ENCODE measurements at places on chromosomes 1 and 21.

DNA sequence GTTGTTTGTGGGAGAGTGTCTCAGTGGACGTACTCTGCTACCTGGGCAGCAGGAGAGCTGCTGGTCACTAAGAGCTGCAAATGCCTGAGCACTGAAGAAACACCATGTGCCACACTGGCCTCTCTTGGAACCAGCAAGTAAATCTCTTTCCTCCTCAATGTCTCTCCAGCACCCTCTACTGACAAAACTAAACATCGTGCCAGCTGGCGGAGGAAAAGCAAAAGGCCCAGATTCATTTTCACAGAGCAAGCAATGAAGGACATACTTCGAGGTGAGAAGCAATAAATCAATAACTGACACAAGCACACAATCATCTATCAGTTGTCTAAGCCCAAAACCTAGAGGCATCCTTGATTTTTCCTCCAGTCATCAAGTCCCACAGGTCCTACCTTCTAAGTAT, 78.1 kb downstream of the RERE start:
- DNase-seq, result no peak

DNA sequence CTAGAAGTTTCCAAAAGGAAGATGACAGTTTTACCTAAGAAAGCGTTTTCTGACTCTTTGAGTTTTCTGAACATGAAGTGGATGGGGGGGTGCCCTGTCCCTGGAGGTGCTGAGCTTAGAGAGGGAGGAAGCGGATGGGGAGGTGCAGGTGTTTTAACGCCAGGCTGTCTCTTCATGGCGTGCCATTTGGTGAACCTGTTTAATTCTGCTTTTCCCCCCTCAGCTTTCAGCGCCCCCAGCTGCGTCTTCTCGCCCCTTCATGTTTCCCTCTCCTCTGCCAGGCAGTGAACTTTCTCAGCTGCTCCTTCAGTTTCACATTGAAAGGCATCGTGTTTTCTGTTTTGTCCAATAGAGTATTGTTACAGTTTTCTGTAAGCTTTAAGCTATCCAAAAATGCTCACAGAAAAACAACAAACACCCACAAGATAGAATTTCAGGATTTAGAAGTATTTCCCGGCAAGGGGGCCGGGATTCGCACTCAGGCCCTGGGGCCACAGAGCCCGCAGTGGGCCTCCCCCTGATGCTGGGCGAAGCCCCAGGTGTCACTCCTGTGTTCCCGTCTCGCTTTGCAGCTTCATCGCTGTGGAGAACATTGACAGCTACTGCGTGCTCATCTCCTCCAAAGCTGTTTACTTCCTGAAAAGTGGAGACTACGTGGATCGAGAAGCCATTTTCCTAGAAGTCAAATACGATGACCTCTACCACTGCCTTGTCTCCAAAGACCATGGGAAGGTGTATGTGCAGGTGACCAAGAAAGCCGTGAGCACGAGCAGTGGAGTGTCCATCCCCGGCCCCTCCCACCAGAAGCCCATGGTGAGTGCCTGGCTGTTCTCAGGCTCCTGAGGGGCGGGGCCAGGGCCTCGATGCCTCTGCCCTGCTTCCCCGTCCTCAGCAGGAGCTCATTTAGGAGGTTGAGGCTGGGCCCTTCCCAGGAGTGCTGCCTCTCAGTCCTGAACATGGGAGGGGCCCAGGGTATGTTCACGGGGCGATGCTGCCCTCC, 111.4 kb downstream of the DHRS3 start:
- DNase-seq, result no peak

- no peak for DNase-seq
Observed at GRCh38 chr1:153356392-153357075, 1.1 kb upstream of the S100A9 start.

DNA sequence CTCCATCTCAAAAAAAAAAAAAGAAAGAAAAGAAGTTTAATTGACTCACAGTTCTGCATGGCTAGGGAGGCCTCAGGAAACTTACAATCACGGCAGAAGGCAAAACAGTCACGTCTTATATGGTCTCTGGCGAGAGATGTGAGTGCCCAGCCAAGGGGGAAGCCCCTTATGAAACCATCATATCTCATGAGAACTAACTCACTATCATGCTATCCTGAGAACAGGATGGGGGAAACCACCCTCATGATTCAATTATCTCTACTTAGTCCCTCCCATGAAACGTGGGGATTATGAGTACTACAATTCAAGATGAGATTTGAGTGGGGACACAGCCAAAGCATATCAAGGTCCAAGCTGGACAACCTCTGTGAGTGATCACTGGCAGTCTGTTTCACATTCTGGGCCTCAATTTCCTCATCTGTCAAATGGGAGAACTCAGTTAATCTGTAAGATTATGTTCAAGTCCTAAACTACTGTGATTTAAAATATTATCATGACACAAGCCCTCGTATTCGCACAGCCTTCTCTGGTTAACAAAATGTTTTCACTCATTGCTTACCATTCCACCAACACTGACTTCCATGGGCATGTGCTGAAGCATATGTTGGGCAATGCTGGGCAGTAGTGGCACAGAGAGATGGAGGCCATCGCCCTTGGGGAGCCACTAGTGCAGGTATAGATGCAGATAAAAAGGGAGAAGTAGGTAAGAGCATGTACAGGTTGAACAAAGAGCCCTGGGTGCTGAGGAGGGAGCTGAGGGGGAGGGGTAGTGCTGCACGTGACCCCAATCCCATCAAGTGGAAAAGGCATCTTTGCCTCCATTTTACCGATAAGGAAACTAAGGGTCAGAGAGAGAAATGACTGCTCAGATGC, 46.2 kb upstream of the SLC2A1 start:
- DNase-seq, result peak; percentile 21

DNA sequence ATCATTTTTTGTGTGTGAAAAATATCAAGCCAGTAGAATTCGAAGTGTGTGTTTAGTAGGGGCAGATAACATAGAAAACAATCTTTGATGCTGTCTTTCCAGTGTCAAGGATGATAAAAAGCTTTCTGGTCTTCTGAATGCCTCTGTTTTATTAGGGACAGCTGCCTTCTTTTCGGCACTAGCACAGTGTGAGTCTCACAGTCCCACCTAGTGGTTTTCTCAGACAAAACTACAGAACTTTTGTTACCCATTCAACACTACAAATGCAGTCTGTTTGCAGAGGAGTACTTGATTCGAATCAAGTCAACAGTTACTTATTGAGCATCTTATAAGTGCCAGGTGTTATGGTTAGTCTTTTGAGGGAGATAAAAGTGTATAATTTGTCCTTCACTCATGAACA, 30.6 kb upstream of the MCOLN3 start:
- no peak for DNase-seq

GRCh38 chr1:172545396-172546004, 12.6 kb downstream of the SUCO start:
- DNase-seq, result no peak

DNA sequence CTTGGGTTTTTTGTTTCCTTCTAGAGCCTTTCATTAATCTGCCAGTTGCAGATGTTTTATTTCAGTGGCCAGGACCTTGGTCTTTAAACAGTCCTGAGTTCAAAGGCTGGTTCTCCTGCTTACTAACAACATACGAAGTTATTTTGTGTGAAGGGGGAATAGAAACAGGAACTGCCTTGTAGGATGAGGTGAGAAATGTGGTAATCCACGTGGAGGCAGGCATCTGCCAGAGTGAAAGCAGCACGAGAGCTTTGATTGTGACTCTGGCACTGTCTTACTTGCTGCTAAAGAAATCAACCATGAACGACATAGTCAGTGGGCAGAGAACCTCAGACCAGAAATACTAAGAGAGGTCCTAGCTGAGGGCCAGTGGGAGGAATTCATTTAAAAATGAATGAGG, 30.4 kb downstream of the TMEM63A start:
- DNase-seq, result peak; percentile 63

GRCh38 chr21:31098576-31099005, 60.3 kb upstream of the KRTAP19-8 start:
- DNase-seq, result peak; percentile 84

- DNase-seq, result peak; percentile 27
Observed at GRCh38 chr1:181485287-181486097, 2.2 kb downstream of the CACNA1E start.

- DNase-seq, result peak; percentile 87
Observed at GRCh38 chr1:214328770-214329469, 48.0 kb downstream of the SMYD2 start.

DNA sequence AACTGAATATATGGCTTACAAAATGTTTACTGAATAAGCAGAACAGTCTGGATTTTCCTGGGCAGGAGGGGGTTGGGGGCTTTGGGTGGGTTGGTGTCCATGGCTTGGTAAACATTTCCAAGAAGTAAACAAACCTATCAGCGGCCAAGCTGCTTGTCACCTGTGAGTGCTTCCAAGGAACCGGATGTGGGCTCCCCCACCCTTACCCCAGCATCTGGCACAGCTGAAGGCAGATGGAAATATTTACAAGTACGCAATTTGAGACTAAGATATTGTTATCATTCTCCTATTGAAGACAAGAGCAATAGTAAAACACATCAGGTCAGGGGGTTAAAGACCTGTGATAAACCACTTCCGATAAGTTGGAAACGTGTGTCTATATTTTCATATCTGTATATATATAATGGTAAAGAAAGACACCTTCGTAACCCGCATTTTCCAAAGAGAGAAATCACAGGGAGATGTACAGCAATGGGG, at the start of gene CLCA1:
Gene CLCA1, plus strand, starts transcription at position 427 of the 477 bp plus-strand sequence. Its CDS starts 45 bp downstream, at position 472.
- no peak for DNase-seq

DNA sequence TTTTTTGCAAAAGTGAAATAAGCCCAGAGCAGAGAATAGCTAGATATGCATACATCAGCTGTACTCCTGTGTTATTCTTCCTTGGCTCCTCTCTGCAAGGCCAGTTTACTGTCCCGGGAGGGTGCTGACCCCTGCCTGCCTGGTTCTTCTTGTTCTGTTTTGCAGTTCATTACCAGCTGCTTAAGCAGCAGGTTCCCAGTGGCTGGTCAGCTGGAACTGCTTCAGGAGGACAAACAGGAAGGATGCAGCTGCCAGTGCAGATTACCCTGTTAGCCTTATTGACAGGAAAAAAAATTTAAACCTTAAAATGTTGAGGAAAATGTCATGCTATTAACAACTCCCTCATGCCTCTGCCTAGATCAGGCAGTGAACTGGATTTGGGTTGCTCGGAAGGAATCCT, 16.0 kb upstream of the LRIG2 start:
- no peak for DNase-seq

- DNase-seq, result no peak
Observed at GRCh38 chr1:45518910-45519309, 2.8 kb downstream of the PRDX1 start.

DNA sequence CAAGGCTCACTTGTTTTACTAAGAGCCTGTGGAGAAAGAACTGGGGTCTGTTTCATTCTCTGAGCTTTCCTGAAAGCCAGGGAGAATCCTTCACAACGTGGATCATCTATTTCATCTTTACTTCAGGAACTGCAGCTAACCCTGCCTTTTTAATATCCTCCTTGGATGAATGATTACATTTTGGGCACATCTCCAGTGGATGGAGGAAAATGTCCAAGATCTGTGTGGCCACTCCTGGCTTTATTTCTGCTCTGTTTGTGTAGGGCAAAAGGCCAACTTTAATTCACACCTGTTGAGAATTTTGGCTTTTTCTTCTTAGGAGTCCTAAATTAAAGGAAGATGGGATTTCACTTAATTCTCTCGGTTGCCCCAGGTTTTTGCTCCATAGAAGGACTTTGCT, 69.5 kb upstream of the CACNA1E start:
- DNase-seq, result no peak

- DNase-seq, result peak; percentile 62
Observed at GRCh38 chr1:36223381-36223995, 755 bp upstream of the THRAP3 start.

- DNase-seq, result no peak
Observed at GRCh38 chr1:180627411-180627810, 4.4 kb upstream of the XPR1 start.

- no peak for DNase-seq
Observed at GRCh38 chr1:3040004-3040403, 18.7 kb downstream of the ACTRT2 start.

- no peak for DNase-seq
Observed at GRCh38 chr1:208165659-208166058, 78.5 kb downstream of the PLXNA2 start.

DNA sequence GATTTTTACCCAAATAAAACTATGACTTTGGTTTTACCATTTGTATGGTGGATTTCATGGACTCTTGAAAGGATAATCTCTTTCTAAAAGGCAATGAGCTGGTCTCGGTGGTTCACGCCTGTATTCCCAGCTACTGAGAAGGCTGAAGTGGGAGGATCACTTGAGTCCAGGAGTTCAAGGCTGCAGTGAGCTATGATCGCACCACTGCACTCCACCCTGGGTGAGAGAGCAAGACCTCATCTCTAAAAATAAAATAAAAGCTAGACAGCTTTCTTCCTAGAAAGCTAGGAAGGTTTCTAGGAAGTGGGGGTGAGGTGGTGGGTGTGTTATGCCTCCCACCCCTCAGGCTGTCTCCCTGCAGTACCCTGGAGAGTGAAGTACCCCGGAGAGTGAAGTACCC, 54.0 kb upstream of the L1TD1 start:
- no peak for DNase-seq

DNA sequence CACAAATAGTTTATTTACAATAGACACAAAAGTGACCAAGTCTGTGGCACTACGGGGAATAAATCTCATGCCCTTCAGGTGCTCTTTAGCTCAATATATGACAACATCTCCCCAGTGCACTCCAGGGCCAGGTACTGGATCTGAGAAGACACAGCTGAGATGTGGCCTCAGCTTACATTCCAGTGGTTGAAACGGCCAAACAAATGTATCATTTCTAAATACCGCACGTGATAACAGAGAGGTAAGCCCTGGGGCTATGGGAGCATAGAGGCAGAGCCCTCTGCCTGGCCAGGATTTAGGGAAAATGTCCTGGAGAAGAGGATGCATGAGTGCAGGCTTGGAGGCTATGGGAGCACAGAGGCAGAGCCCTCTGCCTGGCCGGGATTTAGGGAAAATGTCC, 630.5 kb downstream of the SMYD3 start:
- no peak for DNase-seq

GRCh38 chr1:67004176-67004575, 49.8 kb downstream of the SLC35D1 start:
- DNase-seq, result no peak

GRCh38 chr1:115771847-115772457, 3.4 kb upstream of the CASQ2 start:
- DNase-seq, result peak; percentile 6

DNA sequence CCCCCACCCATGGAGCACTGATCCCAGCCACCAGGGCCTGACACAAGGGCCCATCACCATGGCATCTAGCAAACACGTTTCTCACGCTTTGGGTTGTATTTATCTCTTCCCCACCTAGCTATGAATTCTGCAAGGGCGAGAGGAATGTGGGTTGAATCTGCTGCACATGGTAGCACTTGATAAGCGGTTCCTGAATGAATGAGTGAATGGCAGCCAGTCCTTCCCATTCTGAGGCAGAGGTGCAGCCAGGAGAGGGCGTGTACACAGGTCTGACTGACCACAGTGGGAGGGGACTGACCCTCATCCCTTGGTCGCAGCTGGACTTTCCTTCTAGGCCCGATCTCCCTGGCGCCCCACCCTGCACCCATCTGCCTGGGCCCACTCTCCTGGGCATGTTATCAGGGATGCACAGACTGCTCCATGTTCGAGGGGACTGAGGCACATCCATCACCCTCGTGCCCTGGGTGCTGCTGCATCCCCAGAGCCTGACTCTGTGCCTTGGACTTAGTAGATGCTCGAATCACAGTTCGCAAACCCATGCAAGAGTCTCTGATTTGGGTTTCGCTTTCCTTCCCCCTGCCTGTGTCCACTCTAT, 1.0 kb downstream of the RD3 start:
- no peak for DNase-seq

GRCh38 chr1:17333081-17333480, 25.1 kb downstream of the PADI4 start:
- DNase-seq, result no peak

GRCh38 chr21:27837936-27838335, 871.0 kb upstream of the ADAMTS5 start:
- DNase-seq, result no peak

- DNase-seq, result no peak
Observed at GRCh38 chr1:32242341-32242851, 4.6 kb upstream of the FAM167B start.

Data from activated CD8-positive, alpha-beta T cell treated with anti-CD3 and anti-CD28 coated beads for 36 hours (primary cell).